ENCODE measurements at places on chromosomes 13 and 19. TPM values are rescaled to one million over a fixed set of nuclear protein-coding genes. Genes with fewer than 3 reads are reported as not detected.
A peak's percentile ranks its signal among the peaks of the same experiment; 100 is the strongest.

DNA sequence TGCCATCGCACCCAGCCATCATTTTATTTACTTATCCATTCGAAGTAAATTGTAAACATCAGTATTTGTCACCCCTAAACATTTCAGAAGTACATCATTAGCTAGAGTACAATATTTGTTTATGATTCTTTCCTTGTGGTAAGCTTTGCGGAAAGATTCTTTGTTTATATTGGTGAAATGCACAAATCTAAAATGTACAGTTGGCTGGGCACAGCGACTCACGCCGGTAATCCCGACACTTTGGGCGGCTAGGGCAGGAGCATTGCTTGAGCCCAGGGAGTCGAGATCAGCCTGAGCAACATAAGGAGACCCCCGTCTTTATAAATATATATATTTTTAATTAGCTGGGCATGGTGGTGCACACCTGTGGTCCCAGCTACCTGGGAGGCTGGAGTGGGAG, 10.1 kb downstream of the LGALS7B start:
- H3K27ac ChIP-seq: no peak overlapping the region
- H3K4me1 ChIP-seq: no peaks in the 10 kb centered on the region
- no peak for DNase-seq
- no peak overlapping the region for H3K4me3 ChIP-seq

GRCh38 chr19:53912653-53913052, 3.6 kb downstream of the CACNG7 start:
- H3K27ac ChIP-seq: no peak overlapping the region
- peaks cover 23% of the 10 kb centered on the region for H3K27me3 ChIP-seq
- DNase-seq: no peak
- H3K4me1 ChIP-seq: no peaks in the 10 kb centered on the region
- H3K36me3 ChIP-seq: no peaks in the 10 kb centered on the region

GRCh38 chr13:26600343-26600742, 42.9 kb downstream of the WASF3 start:
- no peak overlapping the region for H3K27ac ChIP-seq
- no peaks in the 10 kb centered on the region for H3K4me1 ChIP-seq
- no peak overlapping the region for H3K4me3 ChIP-seq
- no peak for DNase-seq
- H3K27me3 ChIP-seq: no peaks in the 10 kb centered on the region
- no peaks in the 10 kb centered on the region for H3K36me3 ChIP-seq

- peak; percentile 14 for DNase-seq
- H3K27ac ChIP-seq: no peak overlapping the region
- H3K27me3 ChIP-seq: no peaks in the 10 kb centered on the region
- H3K4me1 ChIP-seq: no peaks in the 10 kb centered on the region
- H3K4me3 ChIP-seq: no peak overlapping the region
- no peaks in the 10 kb centered on the region for H3K36me3 ChIP-seq
These were observed 19.1 kb downstream of the TEX29 start for GRCh38 chr13:111339366-111340143.

- no peak overlapping the region for H3K4me3 ChIP-seq
- H3K4me1 ChIP-seq: no peaks in the 10 kb centered on the region
- no peak for DNase-seq
- H3K27ac ChIP-seq: no peak overlapping the region
- H3K27me3 ChIP-seq: no peaks in the 10 kb centered on the region
These were observed 136.8 kb downstream of the DCLK1 start for GRCh38 chr13:35994131-35994966.

The ZNF28 gene
- total RNA-seq: 25.0 TPM

DNA sequence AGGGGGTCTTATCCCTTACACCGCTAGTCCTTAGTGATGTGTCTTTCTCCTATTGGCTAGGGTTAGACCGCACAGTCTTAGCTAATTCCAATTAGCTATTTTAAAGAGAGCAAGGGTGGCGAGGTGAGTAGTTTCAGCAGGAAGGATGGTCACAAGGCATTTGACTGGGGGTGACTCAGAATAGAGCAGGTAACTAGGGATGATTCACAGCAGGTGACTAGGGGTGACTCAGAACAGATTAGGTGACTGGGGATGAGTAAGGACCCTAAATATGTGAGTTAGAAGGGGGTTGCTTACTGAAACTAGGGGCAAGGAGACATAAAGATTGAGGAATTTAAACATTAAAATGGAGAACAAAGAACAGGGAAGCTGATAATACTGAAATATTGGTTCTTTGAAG, 64.3 kb downstream of the ZNF66 start:
- H3K27ac ChIP-seq: no peak overlapping the region
- no peak for DNase-seq
- H3K4me1 ChIP-seq: no peaks in the 10 kb centered on the region
- no peak overlapping the region for H3K4me3 ChIP-seq
- H3K36me3 ChIP-seq: no peaks in the 10 kb centered on the region

The GJB6 gene
- total RNA-seq: not detected
